ENCODE measurements at places on chromosomes 11 and 22.

DNA sequence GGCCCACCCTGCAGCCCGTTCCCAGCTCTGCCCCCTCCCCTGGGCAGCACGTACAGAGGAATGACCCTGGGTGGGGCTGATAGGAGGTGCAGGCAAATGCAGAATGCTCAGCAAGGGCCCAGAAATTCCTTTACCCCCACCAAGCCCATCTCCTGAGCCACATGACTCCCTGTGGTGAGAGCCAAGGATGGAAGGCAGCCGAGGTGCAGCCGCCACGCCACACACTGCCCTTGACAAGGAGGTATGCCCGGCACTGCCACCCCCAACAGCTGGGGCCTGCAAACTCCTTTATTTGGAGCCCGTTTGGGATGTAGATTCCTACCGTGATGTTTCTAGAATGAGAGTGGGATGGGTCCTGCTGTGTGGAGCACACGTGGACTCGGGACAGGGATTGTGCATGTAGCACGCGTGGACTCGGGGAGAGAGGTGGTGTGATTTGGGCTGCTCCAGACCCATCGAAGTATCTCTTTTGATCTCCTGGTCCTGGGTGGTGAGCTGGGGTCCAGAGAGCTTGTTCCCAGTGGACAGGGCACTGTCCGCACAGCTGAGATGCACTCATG is 12.9 kb downstream of the GTSE1 start:
- DNase-seq: no peak

DNA sequence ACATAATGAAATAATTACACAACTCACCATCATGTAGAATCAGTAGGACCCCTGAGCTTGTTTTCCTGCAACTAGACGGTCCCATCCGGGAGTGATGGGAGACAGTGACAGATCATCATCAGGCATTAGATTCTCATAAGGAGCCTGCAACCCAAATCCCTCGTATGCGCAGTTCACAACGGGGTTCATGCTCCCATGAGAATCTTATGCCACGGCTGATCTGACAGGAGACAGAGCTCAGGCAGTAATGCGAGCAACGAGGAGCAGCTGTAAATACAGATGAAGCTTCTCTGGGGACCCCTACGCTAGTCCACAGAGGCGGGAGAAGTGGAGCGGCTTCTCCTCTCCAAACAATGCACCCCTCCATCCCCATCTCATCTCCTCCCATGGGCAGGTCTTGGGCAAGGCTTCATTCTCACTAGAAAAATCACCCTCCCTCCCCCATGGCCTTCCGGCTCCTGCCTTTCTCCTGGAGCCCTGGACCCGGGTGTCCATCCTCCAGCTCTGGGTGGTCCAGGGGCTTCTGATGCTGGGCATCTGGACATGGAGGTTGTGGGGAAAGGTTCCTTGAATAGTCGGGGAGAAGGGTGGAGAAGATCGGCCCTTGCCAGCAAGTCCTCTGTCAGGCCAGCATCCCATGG is 16.2 kb upstream of the RAC2 start:
- DNase-seq: no peak

GRCh38 chr22:28507896-28508295 is 171.7 kb downstream of the TTC28 start:
- DNase-seq: no peak

- no peak for DNase-seq
Measured at GRCh38 chr22:28670161-28670560, 9.5 kb downstream of the TTC28 start.

GRCh38 chr11:8917157-8917825 is 6.3 kb downstream of the AKIP1 start:
- no peak for DNase-seq

DNA sequence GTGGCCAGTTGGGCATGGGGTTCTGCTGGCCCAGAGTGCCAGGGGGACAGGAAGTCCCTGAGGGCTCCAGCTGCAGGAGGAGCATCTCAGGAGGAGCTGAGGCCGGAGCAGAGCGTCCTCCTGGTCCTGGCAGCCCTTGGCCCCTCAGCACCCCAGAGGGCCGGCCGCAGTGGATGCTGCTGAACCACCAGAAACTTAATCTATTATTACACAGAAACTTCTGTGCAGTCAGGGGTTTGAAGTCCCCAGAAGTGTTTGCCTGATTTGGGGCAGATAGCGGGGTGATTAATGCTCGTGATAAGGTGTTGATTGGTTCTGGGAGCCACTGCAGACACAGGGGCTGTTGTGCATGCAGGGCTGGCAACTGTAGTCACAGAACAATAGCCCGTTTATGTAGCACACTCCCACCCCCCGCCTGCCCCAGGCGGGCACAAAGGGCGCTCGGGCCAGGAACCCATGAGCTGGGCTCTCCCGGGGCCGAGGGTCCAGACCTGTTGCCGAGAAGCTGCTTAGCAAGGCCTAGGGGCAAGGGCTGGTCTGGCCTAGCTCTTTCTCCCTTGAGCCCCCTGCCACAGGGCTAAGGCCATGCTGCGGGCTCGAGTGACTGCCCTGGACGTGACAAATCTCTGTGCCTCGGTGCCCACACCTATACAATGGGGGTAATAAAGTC is 29.0 kb upstream of the KCNQ1OT1 start:
- no peak for DNase-seq

DNA sequence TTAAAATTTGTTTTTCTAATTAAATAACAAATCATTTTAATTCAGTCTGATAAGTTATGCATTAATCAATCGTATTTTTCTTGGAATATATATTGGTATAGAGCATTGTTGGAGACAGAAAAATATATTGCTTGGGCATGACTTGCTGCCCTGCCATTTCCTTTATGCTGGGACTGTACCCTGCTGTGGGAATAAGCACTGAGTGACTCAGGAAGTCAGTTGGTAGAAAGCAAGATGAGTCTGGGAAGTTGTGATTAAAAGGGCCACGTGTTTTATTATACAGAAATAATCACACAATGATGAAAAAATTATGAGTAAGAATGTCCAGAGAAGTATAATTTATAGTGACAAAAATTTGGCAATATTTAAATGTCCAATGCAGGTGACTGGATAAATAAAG is 139.5 kb downstream of the KIF18A start:
- no peak for DNase-seq
